HCEC 1CT (cell line): ENCODE measurements at places on chromosomes 16 and 17.

- DNase-seq = no peak
Measured at GRCh38 chr17:49910094-49910857, 58.7 kb upstream of the DLX4 start.

DNA sequence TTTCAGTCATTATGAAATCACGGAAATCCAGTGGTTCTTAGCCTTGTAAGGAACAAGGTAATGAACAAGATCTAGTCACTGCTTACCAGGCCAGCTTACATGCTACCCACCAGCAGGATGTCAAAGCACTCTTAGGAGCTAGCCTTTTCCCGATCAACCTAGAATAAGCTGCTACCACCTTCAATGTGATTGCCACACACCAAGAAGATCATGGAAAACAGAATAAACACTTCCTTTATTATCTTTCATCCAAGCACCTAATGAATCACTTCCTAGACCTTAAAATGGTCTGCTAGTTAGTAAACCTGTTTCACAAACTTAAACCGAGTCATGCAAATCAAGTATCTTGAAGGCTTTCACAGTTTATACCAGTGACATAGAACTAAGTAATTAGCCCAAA, 5.0 kb downstream of the BBS2 start:
- no peak for DNase-seq

GRCh38 chr16:8704098-8704497, 29.7 kb downstream of the ABAT start:
- DNase-seq = no peak

DNA sequence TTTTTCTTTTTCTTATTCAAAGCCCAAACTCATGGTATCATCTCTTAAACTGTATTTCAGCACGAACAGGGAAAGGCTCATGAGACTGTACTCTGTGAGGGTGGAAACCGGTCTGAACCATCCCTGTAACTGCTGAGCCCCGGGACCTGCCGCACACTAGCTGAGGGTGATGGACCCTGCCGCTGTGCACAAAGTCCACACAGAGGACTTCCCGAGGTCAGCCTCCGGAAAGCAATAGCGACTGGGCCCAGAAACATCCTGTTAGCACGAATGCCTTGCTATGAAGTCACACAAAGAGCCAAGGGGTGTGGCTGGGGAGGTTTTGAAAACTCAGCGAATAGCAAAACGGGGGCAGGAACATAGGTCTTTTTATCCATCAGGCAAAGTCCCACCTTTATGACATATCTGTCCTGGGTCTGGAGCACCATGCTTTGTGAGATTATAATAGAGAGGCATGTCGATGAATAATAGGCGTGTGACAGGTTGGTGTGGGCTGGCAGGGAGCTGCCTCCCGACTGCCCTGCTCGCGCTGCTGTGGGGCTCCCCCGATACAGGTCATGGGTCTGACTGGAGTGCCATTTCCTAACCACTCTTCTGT, 33.4 kb downstream of the CDK5R1 start:
- peak; percentile 17 for DNase-seq

DNA sequence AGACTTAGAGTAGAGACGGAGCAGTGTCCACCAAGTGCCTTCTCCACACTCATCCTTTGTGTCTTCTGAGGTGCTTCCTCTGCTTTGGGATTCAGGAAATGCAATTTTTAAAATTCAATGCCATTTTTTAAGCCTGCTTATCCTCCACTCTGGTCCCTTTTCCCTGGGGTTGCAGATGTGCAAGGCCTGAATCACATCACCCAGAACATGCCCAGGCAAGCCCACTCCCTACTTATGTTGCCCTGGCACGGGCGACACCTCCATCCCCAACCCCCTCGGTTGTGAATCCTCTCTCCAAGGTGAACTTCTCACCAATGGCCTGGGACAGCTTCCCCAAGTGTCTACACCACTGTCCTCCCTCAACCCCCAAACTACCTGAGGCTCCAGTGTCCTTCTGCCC, 116.2 kb downstream of the C17orf67 start:
- no peak for DNase-seq

- DNase-seq = no peak
Measured at GRCh38 chr17:80229011-80229410, 8.8 kb downstream of the SLC26A11 start.

- no peak for DNase-seq
Measured at GRCh38 chr16:6861815-6862477, 470.7 kb upstream of the RBFOX1 start.

DNA sequence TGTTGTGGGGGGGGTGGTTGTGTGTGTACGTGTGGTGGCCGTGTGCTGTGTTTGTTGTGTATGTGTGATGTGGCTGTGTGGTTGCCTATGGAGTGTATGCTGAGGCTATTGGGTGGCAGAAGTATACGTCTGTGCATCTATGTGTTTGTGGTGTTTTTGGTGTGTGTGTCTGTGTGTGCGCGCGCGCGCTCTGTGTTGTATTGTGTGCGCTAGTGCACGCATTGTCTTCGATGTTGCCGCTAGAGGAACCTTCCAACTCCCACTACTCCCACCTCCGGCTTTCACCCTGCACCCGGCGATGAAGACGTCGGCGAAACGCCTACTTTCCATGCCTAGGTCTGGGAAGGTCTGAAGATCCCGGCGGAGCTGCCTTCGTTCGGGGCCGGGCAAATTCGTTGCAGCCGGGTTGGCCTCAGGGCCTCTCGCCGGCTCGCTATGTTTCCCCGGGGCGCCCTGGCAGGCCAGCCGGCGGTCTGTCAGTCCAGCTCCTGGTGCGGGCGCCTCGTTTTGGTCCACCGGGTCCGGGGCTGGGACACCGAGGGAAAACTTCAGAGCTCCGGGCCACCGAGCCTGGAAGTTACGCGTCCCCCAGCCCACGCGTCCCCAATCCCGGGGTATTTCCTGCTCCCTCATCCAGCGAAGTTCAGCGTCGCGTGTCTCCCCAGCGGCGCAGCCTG, 5.2 kb upstream of the DLX4 start:
- DNase-seq = no peak

- peak; percentile 63 for DNase-seq
Measured at GRCh38 chr16:8611886-8612600, 9.5 kb upstream of the METTL22 start.

- no peak for DNase-seq
Measured at GRCh38 chr17:52495646-52496045, 337.1 kb upstream of the CA10 start.

DNA sequence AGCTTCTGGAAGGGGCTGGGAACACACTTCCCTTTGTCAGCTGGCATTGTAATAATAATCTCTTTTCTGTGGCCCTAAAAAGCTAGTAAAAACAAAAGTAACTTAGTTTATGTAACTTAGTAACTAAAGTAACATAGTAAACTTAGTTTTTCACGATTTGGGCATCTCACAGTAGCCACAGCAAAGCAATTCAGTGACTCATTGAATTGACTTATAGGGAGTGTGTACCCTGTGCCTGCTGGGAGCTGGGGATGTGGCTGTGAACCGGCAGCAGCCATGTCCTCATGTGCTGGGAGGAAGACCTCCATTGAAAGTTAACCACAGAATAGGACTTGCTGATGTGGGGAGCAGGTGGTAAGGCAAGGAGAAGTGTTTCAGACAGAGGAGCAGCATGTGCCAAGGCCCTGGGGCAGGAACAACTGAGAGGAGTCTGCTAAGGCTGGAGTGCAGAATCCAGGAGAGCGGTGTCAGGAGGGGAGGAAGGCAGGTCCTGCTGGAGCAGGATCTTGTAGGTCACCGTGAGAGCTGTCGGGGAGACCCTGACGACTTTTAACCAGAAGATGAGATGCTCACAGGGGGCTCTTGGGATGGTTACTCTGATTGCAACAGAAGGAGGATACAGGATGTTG, 112.8 kb downstream of the PLCG2 start:
- no peak for DNase-seq

- DNase-seq = no peak
Measured at GRCh38 chr17:804541-805435, 22.6 kb downstream of the MRM3 start.

DNA sequence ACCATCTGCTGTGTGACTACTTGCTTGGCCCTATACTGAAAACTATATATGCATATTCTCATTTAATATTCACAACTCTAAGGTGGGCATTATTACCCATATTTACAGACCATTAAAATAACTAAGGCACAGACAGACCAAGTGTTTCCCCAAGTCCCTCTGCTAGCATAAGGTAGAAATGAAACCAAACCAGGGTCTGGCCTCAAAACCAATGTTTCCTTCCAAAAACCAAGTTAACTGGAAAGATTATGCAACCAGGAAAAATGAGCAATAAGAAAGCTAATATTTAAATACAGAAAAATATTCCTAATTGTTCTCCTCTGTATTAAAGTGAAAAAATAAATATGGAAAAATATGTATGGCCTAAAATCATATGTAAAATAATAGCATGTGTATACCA, 50.1 kb downstream of the XPO6 start:
- DNase-seq = no peak

DNA sequence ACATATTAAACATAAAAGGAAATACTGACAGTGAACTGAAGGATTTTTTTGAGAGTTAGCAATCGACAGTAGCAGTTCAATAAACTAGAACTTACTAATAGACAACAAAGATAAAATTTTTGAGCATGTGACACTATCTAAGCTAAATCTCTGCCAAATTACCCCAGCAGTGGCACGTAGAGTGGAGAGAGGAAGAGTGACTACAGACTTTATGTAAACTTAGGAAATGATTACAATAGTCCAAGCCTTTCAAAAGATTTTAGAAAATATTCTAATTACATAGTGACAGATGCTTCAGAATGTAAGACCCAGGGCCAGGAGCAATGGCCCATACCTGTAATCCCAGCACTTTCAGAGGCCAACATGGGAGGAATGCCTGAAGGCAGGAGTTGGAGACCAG, 52.4 kb downstream of the CFDP1 start:
- peak; percentile 68 for DNase-seq

DNA sequence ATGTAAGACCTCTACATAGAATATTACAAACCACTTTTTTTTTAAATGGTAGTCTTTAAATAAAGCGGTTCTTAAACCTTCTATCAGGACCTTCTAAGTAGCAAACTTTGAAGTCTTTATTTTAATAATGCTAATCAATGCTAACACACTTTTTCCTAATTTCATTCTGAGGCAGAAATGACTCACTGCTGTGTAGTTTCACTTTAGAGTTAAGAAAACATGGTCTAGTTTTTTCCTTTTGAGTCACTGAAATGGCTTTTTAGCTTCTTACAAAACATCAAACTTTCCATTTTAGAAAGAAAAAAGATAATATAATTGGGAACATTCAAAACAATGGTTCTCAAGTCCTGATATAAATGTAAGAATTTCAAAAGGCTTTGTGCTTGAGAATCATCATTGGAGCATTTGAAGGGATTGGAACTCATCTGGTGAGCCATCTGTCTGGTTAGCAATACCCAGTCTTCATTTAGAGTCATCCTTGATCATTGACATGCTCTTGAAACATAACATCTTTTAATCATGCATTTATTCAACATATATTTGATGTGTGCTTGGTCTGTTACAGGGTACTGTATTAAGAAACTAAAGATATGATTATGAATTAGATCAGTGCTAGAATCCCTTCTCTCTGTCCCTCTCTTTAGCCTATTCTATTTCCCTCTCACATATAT, 258.3 kb upstream of the MON1B start:
- DNase-seq = no peak

DNA sequence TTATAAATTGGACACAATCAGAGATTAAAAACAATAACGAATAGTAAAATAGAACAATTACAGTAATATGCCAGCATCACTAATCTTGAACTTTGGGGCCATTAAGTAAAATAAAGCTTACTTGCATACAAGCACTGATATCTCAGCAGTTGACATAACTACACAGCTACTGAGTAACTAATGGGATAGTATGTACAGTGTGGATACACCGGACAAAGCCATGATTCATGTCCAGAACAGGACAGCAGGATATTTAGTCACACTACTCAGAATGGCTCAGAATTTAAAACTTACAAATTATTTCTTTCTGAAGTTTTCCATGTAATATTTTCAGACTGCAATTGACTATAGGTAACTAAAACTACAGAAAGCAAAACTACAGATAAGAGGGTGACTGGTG, 427.5 kb downstream of the CDH13 start:
- peak; percentile 32 for DNase-seq

- no peak for DNase-seq
Measured at GRCh38 chr16:80695020-80695419, 109.4 kb downstream of the CDYL2 start.

DNA sequence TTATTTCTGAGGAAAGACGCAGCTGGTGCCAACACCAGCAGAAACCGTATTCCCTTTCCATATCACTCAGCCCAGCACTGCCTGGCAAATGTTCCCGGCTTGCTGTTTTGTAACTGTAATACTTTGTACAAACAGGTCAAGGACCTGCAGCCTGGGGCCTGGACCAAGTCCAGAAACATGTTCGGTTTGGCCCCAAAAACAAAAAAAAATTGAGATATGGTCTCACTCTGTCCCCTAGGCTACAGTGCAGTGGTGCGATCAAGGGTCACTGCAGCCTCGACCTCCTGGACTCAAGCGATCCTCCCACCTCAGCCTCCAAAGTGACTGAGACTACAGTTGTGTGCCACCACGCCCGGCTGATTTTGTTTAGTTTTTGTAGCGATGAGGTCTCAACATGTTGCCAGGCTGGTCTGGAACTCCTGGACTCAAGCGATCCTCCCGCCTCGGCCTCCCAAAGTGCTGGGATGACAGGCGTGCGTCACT, 1.2 kb downstream of the HAGH start:
- DNase-seq = no peak

GRCh38 chr17:30894236-30894635, 11.8 kb downstream of the TEFM start:
- DNase-seq = no peak

- DNase-seq = no peak
Measured at GRCh38 chr16:31248344-31248743, 11.4 kb upstream of the ITGAM start.

DNA sequence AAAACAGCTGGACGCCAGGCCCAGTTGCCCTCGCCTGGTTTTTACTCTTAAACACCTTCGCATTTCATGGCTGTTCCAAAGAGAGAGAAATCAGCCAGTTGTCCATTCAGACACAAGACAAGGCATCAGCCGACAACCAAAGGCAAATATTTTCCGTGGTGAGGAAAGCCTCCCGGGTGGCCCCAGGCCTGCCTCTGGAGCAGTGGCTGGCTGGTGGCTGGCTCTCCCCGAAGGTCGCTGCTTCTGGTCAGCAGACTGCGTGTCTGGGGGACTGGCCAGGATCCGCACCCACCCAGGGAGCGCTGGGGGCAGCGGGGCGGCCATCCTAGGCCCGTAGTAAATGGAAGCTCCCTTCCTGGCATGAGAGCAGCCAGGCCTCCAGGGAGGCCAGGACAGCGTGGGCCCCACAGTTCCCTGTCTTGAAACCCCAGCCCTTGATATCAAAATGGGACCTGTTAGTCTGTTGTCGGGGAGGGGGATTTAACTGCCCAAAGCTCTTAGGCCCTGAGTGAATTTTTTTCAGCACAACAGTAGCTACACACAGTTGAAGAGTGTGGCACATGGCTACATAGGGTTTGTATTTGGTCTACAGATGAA, 57.7 kb downstream of the SREBF1 start:
- no peak for DNase-seq

- no peak for DNase-seq
Measured at GRCh38 chr17:50947782-50948543, 81.8 kb upstream of the TOB1 start.
